ENCODE measurements at places on chromosomes 6 and 20.
A peak's percentile ranks its signal among the peaks of the same experiment; 100 is the strongest.

- no peak for DNase-seq
Observed at GRCh38 chr20:32474009-32474716, 111.0 kb downstream of the NOL4L start.

DNA sequence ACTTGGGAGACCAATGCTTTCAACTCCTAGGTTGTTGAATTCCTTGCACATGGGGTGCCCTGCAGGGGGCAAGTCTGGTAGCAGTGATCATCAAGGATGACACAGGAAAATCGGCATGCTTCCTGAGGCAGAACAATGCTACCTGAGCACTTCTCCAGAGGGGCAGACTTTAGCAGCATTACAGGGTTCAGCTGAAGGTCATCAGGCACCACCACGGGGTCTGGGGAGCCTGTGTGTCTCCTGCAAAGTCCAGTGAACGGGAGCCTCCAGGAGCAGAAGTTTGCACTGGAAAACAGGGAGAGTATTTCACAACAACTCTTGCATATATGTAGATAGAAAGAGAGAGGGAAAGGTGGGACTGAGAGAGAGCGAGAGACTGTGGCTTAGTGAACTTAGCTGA, 10.2 kb downstream of the VSX1 start:
- DNase-seq, result no peak

DNA sequence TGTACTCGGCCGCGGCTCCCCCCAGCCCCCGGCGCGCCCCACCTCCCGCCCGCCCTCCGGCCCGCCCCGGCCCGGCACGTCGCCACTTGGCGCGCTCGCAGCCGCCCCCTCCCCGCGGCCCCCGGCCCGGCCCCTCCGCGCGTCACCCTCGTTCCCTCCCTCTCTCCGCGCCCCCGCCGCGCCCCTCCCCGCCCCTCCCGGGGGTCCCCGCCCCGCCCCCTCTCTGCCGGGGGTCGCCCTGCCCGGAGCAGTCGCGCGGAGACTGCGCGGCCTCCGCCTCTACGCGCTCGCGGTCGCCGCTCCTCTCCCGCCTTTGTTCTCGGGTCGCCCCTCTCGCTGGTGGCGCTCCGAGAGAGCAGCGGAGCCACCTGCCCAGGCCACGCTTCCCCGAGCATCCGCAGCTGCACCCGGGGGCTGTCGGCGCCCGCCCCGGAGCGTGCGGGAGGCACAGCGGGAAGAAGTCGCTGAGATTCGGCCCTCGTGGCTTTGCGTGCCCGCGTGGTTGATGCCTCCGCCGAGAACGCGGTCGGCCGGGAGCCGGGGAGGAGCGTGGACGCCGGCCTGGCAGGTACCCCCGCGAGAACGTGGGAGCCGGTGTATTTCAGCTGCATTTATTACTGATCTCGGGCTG, at the start of gene PHF10:
PHF10 (minus strand) TSS at position 7 of the 631 bp plus-strand sequence. CDS start 569 bp downstream, outside the sequence.
- peak; percentile 80 for DNase-seq

DNA sequence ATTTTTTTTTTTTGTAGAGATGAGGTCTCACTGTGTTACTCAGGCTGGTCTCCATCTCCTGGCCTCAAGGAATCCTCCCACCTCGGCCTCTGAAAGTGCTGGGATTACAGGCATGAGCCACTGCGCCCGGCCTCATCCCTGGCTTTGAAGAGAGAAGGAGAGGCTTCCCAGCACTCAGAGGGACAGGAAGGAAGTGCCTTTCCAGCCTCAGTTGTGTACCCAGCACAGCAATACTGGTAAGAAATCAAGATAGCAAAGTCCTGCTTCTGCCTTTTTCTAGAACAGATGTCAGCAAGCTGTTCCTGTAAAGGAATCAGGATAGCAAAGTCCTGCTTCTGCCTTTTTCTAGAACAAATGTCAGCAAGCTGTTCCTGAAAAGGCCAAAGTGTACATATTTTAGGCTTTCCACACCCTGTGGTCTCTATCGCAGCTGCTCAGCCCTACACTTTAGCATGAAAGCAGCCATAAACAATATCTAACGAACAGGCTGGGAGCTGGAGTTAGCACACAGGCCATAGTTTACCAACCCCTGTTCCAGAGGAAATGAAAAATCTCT, 6.3 kb upstream of the PLTP start:
- no peak for DNase-seq

- DNase-seq, result no peak
Observed at GRCh38 chr6:146975093-146975492, 229.1 kb upstream of the STXBP5 start.

- DNase-seq, result no peak
Observed at GRCh38 chr6:98539741-98540140, 294.6 kb upstream of the POU3F2 start.

DNA sequence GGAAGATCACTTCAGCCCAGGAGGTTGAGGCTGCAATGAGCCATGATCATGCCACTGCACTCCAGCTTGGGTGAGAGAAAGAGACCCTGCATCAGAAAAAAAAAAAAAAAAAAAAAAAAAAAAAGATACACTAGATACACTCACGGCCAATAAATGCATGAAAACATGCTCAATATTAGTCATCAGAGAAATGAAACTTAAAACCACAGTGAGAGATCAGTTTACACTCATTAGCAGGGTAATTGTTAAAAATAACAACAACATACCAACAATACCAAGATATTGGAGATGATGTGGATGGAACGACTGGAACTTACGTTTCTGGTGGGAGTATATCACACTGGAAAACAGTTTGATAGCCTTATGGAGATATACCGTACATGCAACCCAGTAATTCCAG, 29.9 kb downstream of the HS3ST5 start:
- no peak for DNase-seq

DNA sequence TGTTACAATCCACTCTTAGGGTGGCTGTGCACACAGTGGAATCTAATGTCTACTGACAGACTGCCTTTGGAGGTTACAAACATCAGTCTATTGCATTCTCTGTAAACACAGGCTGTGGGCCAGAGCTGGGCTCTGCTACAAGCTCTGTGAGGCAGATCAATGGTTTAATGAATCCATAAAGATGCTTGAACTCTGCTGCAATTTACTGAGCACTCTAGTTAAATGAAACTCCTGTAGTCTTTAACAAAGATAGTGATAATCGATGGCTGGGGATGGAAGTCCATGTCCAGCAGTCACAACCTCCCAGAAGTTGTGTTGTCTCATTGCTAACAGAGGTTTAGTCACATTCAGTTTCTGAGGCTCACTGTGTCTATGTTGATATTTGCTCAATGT, 50.5 kb downstream of the SOBP start:
- DNase-seq, result no peak
